Activated CD4-positive, alpha-beta memory T cell treated with anti-CD3 and anti-CD28 coated beads for 36 hours (primary cell): ENCODE measurements at places on chromosomes 2 and 18. TPM values are rescaled to one million over a fixed set of nuclear protein-coding genes. Genes with fewer than 3 reads are reported as not detected.

- H3K27ac ChIP-seq: no peak overlapping the region
- no peaks in the 10 kb centered on the region for H3K4me1 ChIP-seq
- H3K4me3 ChIP-seq: no peak overlapping the region
- H3K36me3 ChIP-seq: no peaks in the 10 kb centered on the region
- DNase-seq: no peak
Measured at GRCh38 chr18:76416911-76417310, 78.1 kb downstream of the ZNF516 start.

PPP1R1C gene
- total RNA-seq: not detected

DNA sequence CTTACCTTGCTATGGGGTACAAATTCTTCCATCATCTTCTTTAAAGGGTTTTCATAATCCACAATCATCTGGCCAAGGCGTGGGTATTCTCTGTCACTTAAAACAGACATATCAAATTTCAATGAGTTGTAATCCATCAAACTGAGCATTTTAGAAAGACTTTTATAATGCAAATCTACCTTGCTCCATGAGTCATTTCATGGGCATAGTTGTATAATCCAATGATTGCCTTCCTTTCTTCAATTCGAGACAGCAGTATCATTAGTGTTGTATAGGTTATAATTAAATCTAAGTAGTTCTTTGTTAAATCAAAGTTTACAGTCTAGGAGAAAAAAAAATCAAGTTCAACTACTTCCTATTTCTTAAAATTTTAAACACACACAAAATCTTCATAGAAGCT, 36.3 kb downstream of the NCKAP1 start:
- no peaks in the 10 kb centered on the region for H3K27me3 ChIP-seq
- DNase-seq: no peak
- peaks cover 26% of the 10 kb centered on the region for H3K36me3 ChIP-seq
- no peak overlapping the region for H3K4me3 ChIP-seq
- H3K4me1 ChIP-seq: no peaks in the 10 kb centered on the region

OSBPL6 gene
- total RNA-seq: 1.5 TPM

CHRNG gene
- total RNA-seq: not detected

GRCh38 chr2:202115479-202115971, 42.5 kb downstream of the KIAA2012 start:
- no peaks in the 10 kb centered on the region for H3K4me1 ChIP-seq
- H3K27ac ChIP-seq: no peak overlapping the region
- peaks cover 19% of the 10 kb centered on the region for H3K27me3 ChIP-seq
- no peak overlapping the region for H3K4me3 ChIP-seq
- no peak for DNase-seq

APCDD1 gene
- not detected for total RNA-seq

GRCh38 chr18:27599202-27599829, 414.2 kb upstream of the CHST9 start:
- H3K4me1 ChIP-seq: no peaks in the 10 kb centered on the region
- no peaks in the 10 kb centered on the region for H3K27me3 ChIP-seq
- no peak overlapping the region for H3K27ac ChIP-seq
- no peak overlapping the region for H3K4me3 ChIP-seq
- no peaks in the 10 kb centered on the region for H3K36me3 ChIP-seq

DNA sequence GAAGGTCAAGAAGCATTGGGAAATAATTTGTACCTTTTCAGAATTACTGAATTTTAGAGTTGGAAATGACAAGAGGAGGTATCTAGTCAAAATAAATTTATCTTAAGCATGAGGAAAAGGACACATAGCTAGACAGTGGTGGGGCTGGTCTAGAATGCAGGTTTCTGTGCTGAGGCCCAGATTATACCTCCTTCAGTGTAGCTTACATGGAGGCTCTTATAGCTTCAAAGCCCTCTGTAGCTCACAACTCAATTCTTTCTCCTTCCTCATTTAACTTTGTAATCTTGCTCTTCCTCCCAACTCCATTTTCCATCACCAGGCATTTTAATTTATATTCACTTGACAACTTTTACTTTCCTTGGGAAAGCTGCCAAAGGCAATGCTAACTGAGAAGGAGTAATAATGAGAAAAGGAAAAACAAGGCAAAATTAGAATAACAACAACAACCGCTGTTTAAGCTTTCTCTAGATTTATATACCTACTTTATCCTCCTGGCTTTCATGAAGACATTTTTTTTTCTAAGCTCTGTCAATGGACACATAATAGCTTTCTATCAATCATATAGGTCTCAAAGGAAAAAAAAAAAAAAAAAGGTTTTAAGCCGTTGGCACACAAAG, 58.5 kb downstream of the CLHC1 start:
- DNase-seq: no peak
- no peaks in the 10 kb centered on the region for H3K36me3 ChIP-seq
- H3K4me1 ChIP-seq: peaks cover 11% of the 10 kb centered on the region
- no peaks in the 10 kb centered on the region for H3K27me3 ChIP-seq
- H3K27ac ChIP-seq: no peak overlapping the region
- H3K4me3 ChIP-seq: no peak overlapping the region

GRCh38 chr2:160570376-160570775, 76.8 kb upstream of the RBMS1 start:
- no peak for DNase-seq
- H3K36me3 ChIP-seq: peaks cover 3% of the 10 kb centered on the region
- H3K4me1 ChIP-seq: no peaks in the 10 kb centered on the region
- H3K27ac ChIP-seq: no peak overlapping the region
- no peak overlapping the region for H3K4me3 ChIP-seq

- peaks cover 19% of the 10 kb centered on the region for H3K27me3 ChIP-seq
- H3K4me3 ChIP-seq: no peak overlapping the region
- H3K36me3 ChIP-seq: no peaks in the 10 kb centered on the region
- H3K27ac ChIP-seq: no peak overlapping the region
- DNase-seq: no peak
Measured at GRCh38 chr2:216626875-216627245, 6.4 kb upstream of the IGFBP2 start.

RAX gene
- total RNA-seq: not detected

BZW1 gene
- 416 TPM for total RNA-seq

GRCh38 chr2:25420820-25421237, 79.1 kb upstream of the DNMT3A start:
- peaks cover 2% of the 10 kb centered on the region for H3K4me1 ChIP-seq
- H3K4me3 ChIP-seq: no peak overlapping the region
- H3K27me3 ChIP-seq: no peaks in the 10 kb centered on the region
- peaks cover 24% of the 10 kb centered on the region for H3K36me3 ChIP-seq
- no peak overlapping the region for H3K27ac ChIP-seq
- DNase-seq: no peak

DNA sequence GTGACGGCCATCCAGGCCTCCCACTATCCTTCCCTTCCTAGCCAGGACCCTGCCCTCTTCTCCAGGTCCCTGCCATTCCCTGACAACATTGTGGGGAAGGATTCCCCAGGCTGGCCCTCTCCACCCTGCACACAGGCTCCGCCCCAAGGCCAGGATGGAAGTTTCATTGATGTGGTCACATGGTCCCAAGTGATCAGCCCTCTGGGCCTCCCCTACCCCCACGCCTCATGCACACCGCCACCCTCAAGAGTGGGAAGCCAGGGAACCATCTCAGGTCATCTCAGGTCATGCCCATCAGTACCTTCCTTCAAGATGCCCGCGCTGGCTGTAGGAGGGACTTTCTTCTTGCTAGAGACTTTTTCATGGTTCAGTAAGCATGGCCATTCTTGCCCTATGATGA, 514.8 kb upstream of the RAB6C start:
- no peaks in the 10 kb centered on the region for H3K27me3 ChIP-seq
- H3K4me3 ChIP-seq: no peak overlapping the region
- H3K4me1 ChIP-seq: no peaks in the 10 kb centered on the region
- H3K27ac ChIP-seq: no peak overlapping the region
- H3K36me3 ChIP-seq: no peaks in the 10 kb centered on the region

GRCh38 chr2:203591642-203592041, 56.5 kb upstream of the RAPH1 start:
- H3K4me1 ChIP-seq: peaks cover 3% of the 10 kb centered on the region
- no peak overlapping the region for H3K27ac ChIP-seq
- no peak for DNase-seq
- no peak overlapping the region for H3K4me3 ChIP-seq
- no peaks in the 10 kb centered on the region for H3K27me3 ChIP-seq
- H3K36me3 ChIP-seq: no peaks in the 10 kb centered on the region

RGPD4 gene
- not detected for total RNA-seq

- H3K4me3 ChIP-seq: no peak overlapping the region
- no peaks in the 10 kb centered on the region for H3K27me3 ChIP-seq
- H3K36me3 ChIP-seq: no peaks in the 10 kb centered on the region
- H3K4me1 ChIP-seq: peaks cover 13% of the 10 kb centered on the region
Measured at GRCh38 chr2:217604527-217605194, 398.1 kb downstream of the TNS1 start.
